ENCODE measurements at places on chromosomes 2 and 18.

DNA sequence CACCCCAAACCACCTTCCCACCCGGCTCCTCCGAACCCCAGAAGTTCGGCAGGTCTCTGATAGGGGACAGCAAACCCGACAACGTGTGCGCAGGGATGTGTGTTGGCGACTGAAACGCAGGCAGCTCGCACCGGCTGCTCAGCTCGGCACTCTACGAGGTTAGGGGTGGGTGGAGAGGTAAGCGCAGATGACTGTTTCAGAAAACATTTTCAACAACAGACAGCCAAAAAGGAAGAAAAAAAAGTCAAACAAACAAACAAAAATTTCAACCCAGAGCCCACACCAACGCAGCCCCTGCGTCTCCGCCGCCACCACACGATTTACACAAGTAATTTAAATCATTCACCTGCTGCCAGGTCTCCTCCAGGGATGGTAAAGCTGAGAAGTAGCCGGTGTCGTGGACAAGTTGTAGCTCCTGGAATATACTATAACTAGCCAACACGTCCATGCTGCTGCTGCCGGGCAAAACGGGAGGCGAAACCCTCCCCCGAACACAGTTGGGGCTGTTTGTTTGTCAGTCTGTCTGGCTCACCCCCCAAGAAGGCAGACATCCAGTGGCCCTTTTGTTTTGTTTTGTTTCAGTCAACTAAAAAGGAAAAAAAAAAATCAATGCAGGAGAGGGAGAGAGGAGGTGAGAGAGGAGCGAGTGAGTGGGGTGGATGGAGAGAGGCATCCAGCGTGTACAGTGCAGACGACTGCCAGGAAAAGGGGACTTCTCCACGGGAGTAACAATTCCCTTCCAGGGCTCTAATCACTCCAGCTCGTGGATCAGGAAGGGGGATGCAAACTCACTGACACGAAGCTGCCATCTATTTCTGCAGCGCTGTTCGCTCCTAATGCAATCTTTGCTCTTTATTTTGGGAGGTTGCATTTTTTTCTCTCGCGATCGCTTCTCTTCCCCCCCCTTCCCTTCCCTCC, at the start of gene KLF7:
TSS of gene KLF7 (minus strand) at position 828 of the 918 bp plus-strand sequence. CDS start at position 448, 380 bp downstream.
- DNase-seq: peak; percentile 43

- DNase-seq: no peak
Measured at GRCh38 chr18:74856928-74857327, 259.3 kb downstream of the ZNF407 start.

DNA sequence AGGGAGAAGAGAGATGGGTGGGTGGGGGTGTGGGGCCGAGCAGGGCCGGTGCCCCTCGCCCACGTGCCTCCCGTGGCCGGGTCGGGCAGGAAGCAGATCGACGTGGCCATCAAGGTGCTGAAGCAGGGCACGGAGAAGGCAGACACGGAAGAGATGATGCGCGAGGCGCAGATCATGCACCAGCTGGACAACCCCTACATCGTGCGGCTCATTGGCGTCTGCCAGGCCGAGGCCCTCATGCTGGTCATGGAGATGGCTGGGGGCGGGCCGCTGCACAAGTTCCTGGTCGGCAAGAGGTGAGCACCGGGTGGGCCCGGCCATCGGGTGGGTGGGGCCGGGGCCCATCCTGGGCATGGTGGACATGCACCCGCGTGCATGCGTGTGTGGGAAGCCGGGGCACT, 21.8 kb downstream of the ZAP70 start:
- DNase-seq: no peak

DNA sequence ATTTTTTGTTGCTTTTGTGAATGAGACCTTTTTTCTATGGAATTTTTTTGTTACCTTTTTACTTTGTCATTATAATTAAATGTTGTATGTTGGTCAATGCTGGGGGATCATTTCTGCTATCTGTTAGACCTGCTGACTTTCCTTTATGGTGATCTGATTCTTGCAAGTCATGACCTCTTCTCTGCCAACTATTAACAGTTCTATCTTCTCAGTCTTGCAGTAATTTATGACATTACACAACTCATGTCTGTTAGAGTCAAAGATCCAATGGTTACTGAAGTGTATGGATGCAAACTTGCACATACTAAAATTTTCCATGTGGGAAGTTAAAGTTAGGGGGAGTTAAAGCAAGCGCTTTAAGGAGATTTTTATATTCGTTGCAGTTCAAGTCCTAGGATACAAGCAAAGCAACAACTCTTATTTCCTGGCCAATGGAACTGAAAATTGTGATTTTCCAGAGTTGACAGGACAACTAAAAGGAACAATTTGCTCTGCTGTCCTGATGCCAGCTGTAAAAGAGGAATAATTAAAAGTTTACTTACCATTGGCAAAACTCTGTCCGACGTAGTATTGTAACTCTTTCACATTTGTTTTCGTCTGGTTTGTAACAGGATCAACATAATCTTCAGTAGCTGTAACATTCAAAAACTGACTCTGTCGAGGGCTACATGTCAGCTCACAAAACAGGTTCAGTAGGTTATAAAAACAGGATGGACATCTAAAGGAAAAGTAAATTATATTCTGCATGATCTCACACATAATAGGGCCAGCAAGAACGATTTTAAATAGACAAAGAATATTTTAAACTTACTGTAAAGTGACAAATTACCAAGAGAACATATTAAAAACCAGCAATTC, 17.8 kb downstream of the NPC1 start:
- DNase-seq: no peak

- DNase-seq: no peak
Measured at GRCh38 chr2:49928551-49928950, 774.2 kb upstream of the FSHR start.

DNA sequence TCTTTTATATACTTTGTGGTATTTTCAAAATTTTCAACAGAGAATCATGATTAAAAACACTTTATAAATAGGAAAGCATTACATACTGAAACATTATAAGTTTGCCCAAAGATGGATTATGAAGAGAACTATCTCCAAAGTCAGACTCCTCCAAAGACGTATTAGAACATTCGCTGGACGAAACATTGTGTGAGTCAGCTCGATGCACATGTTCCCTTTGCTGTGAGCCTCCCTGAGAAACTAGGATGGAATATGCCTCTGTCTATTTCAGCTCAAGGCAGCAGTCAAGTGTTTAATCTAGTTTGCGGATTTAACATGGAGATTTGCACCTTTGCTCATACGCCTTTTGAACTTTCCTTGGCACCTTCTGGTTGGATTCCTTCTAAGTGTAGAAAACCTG, 92.2 kb upstream of the NCKAP5 start:
- DNase-seq: no peak

GRCh38 chr2:204550751-204551511, 5.7 kb downstream of the PARD3B start:
- no peak for DNase-seq

- DNase-seq: no peak
Measured at GRCh38 chr2:47056868-47057686, 98.0 kb downstream of the STPG4 start.

- DNase-seq: no peak
Measured at GRCh38 chr18:36256094-36256493, 41.4 kb upstream of the FHOD3 start.

DNA sequence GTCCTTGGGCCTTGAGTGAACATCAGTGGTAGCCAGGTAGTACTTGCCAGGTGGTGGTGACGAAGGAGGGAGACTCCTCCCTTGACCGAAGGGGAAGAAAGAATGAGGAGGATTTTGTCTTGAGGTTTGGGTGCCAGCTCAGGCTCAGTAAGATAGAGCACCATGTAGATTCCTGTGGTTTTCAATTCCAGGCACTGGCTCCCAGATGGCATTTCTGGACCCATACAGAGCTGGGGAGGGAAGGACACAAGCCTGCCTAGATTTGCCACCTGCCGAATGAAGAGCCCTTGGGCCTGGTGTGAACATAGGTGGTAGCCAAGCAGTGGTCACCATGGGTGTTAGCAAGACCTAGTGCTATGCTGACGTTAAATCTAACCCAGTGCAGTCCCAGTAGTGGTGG, 108.8 kb upstream of the UBE2E3 start:
- no peak for DNase-seq

GRCh38 chr18:74392323-74392722, 64.8 kb downstream of the DIPK1C start:
- no peak for DNase-seq

DNA sequence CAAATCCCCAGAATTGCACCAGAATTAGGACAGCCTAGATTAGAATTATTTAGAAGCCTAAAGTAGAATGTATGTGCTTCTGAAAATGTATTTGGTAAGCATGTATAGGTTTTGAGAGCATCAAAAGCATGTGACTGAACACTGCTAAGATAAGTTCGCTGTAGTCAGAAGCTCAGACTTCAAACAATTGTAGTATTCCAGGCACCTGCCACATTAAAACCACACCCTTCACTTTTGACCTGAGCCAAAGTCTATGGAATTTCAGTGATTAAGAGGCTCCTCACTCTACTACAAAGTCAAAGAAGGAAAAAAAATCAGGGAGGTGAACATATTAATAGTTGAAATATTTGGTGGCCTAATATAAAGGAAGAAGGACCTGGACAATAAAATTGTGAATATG, 8.2 kb downstream of the KCNJ3 start:
- DNase-seq: no peak

All from activated CD4-positive, alpha-beta T cell treated with anti-CD3 and anti-CD28 coated beads for 1 hour (primary cell).